SJSA1 (cell line): ENCODE measurements at places on chromosomes 7 and 10. TPM values are rescaled to one million over a fixed set of nuclear protein-coding genes. Genes with fewer than 3 reads are reported as not detected.

DNA sequence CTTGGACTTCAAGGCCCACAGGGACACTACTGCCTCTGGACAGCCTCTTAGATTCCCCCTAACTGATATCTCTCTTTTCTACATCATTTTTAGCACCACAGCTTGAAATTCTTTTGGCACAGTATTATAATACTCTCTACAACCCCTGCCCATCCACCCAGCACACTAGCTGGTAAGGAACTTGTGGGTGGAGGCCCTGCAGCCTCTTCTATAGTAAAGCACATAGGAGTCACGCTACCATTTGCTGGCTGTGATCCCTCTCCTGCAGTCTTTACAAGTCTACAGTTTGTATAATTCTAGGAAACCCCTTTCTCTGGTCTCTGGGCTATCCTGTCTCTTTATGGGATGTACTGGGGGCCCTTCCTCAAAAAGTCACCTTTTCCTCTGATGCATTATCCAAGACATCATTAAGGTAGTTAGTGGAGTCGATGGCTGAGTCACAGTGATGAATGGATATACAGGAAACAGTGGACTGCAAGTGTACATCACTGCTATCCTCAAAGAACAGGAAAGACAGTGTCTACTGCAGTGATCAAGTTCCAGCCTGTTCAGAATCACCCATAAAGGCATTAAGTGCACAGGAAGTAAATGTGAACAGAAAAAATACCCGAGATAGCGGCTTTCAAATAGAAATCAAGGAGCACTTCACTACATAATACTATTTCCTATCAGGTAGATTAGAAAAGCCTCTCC is 54.4 kb downstream of the STK17A start:
- DNase-seq: no peak
- H3K27me3 ChIP-seq: no peaks in the 10 kb centered on the region
- peaks cover 84% of the 10 kb centered on the region for H3K36me3 ChIP-seq
- no peak overlapping the region for H3K27ac ChIP-seq

GRCh38 chr7:148037044-148037443 is 553.5 kb upstream of the C7orf33 start:
- H3K4me3 ChIP-seq: no peak overlapping the region
- H3K27ac ChIP-seq: no peak overlapping the region
- no peak for DNase-seq
- no peaks in the 10 kb centered on the region for H3K4me1 ChIP-seq

DNA sequence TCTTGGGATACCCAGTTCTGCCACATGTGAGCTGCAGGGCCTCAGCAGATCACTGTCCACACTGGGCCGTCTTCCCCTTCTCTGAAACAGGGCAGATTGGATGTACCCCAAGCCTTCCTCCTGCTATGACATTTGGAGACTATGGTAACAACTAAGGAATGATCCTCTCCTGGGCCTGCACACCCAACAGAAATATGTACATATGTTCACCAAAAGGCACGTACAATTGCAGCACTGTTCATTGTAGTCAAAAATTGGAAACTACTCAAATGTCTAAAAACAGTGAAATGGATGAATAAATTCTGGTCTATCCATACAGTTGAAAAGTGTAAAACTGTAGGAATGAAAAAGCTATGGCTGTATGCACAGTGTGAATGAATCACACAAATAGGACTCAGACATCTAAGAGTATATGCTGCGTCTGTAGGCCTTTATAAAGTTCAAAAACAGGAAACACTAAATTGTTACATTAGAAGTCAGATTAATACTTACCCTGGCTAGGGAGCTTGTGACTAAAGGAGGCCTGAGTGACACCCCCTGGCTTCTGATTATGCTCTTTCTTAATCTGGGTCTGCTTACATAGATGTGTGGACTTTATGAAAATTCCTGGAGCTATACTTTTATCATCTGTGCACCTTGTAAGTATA is 16.1 kb upstream of the XPNPEP1 start:
- H3K27ac ChIP-seq: no peak overlapping the region
- H3K4me3 ChIP-seq: no peak overlapping the region
- H3K4me1 ChIP-seq: no peaks in the 10 kb centered on the region

- no peak for DNase-seq
- no peak overlapping the region for H3K27ac ChIP-seq
- no peaks in the 10 kb centered on the region for H3K4me1 ChIP-seq
Measured at GRCh38 chr10:133438711-133439273, 14.4 kb upstream of the SPRN start.

- no peak overlapping the region for H3K27ac ChIP-seq
- H3K4me1 ChIP-seq: peaks cover 14% of the 10 kb centered on the region
- no peaks in the 10 kb centered on the region for H3K27me3 ChIP-seq
- no peak overlapping the region for H3K4me3 ChIP-seq
- H3K36me3 ChIP-seq: peaks cover 4% of the 10 kb centered on the region; the same call in 1 of the 2 replicates
Measured at GRCh38 chr10:72502581-72502980, 123.3 kb downstream of the MICU1 start.

Gene CDNF
- total RNA-seq: 0.29 and 0.38 TPM in 2 replicates

Gene TNS3
- total RNA-seq: 56.9 and 92.5 TPM in 2 replicates
